Upper lobe of left lung (tissue), 6 donors: ENCODE measurements at places on chromosomes 4 and X.

GRCh38 chrX:21675931-21676330, 17.8 kb upstream of the KLHL34 start:
- DNase-seq = no peak

DNA sequence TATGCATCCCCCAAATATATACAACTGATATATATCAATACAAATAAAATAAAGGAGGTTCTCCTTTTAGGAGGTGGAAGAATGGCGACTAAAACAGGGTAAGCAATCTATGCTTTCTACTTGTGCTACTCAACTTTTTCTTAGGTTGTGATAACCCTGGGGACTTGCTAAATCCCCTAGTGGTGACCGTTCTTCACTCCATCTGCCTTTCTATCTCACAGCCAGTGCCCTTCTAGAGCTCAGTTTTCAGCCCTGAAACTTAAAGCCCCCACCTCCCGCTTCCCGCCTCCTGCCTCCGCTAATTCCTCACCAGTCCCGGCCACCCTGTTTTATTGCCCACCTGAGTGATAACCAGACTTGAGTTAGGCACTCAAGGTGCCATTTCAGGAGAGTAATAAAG, 15.5 kb upstream of the ESX1 start:
- no peak for DNase-seq

GRCh38 chrX:133849676-133850075, 135.7 kb downstream of the GPC3 start:
- DNase-seq = no peak

- DNase-seq = no peak
Measured at GRCh38 chr4:103892586-103892985, 172.8 kb upstream of the TACR3 start.

DNA sequence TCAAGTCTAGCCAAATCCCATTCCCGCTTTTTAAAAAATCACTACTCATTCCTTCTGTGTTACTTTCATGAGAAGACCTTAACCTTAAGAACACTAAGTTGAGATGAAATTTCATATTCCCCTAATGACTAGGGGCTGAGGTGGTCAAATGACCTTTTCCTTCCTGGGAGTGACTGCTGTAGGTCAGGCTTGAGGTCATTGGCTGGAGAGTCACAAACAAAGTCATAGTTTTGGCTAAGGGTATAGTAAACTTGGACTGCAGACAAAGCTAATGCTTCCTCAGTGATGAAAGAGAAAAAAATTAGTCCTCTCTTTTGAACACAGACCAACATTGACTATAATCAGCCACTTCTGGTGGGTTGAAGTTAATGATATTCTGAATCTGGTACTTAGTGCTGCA, 16.0 kb upstream of the FGF2 start:
- no peak for DNase-seq

GRCh38 chr4:29128810-29129209, 1591.4 kb upstream of the PCDH7 start:
- DNase-seq = no peak

DNA sequence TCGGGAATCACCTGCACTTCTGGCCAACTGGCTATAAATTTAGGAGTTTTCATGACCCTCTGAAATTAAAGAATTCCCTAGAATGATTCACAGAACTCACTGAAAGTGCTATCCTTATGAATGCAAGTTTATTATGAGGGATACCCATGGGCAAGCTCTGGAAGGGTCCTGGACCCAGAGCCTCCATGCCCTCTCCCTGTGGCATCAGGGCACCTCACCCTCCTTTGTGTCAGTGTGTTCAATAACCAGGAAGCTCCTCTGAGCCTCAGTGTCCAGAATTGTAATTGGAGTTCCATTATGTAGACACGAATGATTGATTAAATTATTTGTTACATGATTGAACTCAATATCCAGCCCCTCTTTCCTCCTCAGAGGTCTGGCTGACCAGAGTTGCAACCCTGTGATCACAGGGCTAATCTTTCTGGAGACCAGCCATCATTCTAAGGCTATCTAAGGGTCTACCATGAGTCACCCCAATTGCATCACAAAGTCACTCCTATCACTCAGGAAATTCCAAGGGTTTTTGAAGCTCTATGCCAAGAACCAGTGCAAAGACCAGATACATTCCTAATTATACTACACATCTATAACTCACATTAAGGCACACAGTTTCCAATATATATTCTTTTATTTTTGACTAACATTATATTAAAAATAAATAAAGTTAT, 8.9 kb downstream of the ANXA3 start:
- DNase-seq = no peak

DNA sequence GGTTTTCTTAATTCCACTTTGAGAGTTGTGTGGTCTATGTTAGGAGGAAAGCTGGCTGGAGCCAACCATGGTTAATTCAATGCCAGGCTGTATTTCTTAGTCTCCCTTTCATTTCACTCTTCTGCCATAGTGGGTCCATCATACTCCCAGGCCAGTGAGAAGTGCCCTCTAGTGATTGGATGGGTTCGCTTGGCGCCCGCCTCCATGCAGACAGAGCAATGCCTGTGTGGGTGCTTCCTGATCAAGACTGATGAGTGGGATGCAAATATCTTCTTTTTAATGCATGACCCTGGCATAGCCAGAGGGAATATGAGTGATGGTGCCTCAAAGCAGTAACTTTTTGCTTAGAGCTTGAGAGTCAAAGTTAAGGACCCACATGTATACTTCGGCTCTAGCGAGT, 6.4 kb downstream of the BMX start:
- DNase-seq = no peak

- no peak for DNase-seq
Measured at GRCh38 chr4:83905952-83906351, 370.0 kb downstream of the GPAT3 start.

DNA sequence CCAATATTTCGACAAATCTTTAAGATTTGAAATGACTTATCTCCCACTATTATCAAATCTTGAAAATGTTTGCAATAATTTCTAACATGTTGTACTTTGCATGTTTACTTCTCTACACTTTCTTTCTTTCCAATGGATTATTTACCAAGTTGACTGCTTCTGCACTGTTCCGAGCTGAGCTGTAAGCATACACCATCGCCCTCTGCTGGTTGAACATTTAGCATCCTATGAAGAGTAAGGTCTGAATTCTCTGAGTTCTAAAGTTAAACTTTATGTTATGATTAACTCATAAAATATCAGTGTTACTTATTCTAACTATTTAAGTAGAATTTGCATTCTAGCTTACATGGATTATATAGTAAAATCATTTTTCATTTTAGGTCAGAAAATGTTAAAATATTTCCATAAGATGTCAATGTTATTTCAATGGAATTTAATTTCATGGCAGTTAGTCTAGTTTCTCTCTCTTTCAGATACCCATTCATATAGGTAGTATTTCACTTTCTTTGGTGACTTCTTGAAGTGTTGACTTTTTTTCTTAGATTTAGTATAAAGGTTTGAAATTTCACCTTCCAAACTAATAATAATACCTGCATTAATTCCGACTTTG, 137.4 kb downstream of the DKK2 start:
- DNase-seq = no peak

- DNase-seq = no peak
Measured at GRCh38 chr4:90745176-90745575, 618.0 kb downstream of the CCSER1 start.

DNA sequence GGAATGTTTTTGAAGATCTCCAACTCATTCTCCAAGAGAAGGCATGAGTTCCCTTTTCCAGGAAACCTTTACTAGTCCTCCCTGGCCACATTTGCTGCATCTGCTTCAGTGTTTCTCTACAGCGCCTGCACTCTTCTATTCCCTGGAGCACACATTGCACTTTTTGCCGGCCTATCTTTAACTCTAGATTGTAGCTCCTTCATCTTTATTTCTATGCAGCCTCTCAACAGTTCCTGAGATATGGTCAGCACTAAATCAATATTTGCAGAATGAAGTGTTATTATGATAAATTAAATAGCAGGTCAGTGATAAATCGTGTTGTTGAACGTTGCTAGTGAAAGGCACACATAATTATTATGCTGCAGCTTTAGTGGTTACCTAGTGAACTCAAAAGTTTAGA, 88.3 kb downstream of the VCX3A start:
- DNase-seq = no peak

- DNase-seq = no peak
Measured at GRCh38 chr4:129189630-129190029, 93.7 kb downstream of the C4orf33 start.

DNA sequence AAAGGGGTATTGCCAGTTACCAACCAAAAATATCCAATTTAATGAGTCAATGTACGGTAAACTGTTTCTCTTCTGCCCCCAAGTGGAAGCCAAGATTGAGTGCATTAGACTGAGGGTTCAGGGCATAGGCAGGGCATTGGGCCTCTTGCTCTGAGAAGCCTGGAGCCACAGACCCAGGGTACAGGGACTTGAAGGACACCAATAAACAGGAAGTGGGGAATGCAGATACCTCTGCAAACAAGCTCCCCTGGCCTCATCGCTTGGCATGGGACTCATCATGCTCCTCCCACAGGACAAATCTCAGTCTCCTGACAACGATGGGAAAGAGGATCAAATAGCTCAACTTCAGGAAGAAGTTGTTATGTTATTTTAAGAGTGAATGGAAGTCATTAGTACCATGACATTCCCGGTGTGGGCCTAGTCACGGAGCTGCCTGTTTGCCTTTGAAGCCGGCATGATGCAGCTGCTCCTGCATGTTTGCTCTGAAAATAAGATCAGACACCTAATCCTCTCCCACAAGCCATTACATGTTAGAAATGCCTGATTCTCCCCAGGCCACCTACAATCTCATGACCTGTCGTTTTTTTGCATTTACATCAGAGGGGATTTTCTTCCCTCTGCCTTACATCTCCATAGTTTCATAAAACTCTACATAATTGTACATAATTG, 224.2 kb downstream of the RCHY1 start:
- DNase-seq = no peak

GRCh38 chr4:98027827-98028226, 115.4 kb downstream of the STPG2 start:
- no peak for DNase-seq

DNA sequence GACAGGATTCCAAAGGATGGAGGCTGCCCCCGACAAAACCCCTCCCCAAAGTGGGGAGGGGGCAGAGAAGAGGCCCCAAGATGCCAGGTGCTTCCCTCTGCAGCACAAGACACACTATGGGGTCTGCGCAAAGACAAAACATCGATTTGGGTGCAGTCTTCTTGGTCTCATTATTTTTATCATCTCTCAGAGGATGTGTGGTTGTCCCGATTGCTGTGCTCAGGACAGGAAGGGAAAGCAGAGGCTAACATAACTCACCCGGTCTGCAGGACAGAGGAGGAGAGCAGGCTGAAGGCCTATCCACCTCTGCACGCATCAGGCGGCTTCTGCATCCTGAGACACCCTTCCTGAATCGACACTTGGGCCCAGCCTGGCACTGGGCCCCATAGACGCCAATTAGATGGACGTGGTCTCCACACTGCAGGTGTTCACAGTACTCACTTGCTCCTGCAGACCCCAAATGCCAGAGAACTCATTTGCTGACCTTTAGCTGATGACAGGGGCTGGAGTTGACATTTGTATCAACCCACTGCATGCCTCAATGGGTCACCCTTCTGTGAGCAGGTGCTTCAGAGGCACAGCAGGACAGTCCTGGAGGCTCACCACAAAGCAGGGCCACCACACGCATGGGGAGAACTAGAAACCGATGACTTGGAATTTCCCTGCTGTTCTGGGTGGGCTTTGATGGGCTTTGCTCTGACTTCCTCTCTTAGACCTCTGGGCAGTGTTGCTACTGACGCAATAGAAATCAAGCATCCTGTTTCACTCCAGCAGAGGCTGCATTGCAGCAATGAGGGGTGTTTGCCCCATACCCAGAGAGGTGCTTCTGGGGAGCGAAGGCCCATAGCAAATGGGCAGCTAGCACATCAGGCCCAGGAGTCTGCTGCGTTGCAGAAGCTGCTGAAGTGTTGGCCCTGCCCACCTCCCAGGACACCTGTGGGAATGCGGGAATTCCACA, 96.3 kb upstream of the ENPP6 start:
- DNase-seq = peak; percentile 44

DNA sequence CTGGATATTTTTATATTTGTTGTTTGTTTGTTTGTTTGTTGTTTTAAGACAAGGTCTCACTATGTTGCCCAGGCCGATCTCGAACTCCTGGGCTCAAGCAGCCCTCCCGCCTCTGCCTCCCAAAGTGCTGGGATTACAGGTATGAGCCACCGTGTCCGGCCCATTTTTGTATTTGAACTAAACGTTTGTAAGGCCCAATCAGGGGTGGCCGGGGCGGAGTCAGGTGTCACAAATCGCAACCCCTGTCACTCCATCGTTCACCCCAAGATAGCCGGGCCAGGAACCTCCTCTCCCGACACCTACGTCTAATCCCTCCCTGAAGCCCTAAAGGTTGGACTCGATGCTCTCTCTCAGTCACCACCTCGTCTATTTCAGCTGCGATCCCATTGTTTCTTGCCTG, 722 bp upstream of the EFHC2 start:
- peak; percentile 58 for DNase-seq

DNA sequence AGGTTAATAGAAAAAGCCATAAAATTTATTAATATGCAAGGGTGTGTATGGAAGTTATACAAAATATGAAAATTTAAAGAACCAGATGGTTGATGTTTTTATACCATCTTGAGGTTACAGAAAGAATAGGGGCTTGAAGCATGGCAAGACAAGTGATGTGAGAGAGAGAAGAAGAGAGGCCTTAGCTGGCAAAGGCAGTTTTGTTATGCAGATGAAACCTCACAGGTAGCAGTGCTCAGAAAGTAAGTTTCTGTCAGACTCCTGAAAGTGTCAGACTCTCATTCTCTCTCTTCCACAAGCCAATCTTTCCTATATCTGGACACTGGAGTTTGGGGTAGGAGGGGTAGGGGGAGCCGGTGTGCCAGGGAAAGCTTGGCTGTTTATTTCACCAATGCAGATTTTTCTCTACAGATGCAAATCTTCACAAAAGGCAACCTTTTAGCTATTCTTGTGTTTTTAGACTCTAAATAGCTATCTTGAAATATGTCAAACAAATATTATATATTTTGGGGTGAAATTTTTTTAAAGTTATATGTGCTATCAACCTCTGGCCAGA, 124.5 kb downstream of the CFAP299 start:
- DNase-seq = no peak

DNA sequence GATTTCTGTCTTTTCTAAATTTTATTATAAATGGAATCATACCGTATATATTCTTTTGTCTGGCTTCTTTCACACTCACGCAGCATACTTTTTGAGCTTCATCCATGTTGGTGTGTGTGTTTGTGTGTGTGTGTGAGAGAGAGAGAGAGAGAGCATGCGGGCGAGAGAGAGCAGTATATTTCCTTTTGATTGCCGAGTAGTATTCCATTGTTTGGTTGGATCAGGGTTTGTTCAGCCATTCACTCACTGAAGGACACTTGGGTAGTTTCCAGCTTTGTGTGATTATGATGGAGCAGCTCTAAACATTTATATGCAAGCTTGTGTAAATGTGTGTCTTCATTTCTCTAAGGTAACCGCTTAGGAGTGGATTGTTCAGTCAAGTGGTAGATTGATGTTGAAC, 3.1 kb upstream of the L1CAM start:
- DNase-seq = no peak

- no peak for DNase-seq
Measured at GRCh38 chr4:4289597-4289940, 385 bp downstream of the LYAR start.

- DNase-seq = no peak
Measured at GRCh38 chr4:18194278-18194677, 172.7 kb upstream of the LCORL start.
